ENCODE measurements at places on chromosomes 2 and 18.

GRCh38 chr2:240247868-240248720 is 107.6 kb upstream of the OTOS start:
- no peak for DNase-seq

DNA sequence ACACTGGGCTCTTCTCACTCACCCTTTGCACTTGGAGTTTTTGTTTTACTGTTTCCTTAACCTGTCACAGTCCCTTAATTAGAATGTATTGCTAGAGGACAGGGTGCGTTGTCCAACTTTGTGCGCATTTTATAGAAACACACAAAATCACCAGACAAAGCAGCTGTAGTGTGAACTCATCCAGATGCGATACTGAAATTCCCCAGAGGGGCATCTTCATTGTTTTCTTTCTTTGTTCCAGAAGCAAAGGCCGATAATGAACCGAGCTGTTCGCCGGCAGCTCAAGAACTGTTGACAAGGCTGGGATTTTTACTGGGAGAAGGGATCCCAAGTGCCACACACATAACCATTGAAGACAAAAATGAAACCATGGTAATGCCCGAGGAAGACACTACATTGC is 137.6 kb downstream of the WDSUB1 start:
- DNase-seq, result peak; percentile 66

- DNase-seq, result no peak
Measured at GRCh38 chr18:48679236-48679635, 140.4 kb downstream of the CTIF start.

- DNase-seq, result peak; percentile 52
Measured at GRCh38 chr2:222690564-222691200, 19.2 kb downstream of the MOGAT1 start.

GRCh38 chr2:211928201-211928600 is 610.4 kb downstream of the ERBB4 start:
- no peak for DNase-seq

DNA sequence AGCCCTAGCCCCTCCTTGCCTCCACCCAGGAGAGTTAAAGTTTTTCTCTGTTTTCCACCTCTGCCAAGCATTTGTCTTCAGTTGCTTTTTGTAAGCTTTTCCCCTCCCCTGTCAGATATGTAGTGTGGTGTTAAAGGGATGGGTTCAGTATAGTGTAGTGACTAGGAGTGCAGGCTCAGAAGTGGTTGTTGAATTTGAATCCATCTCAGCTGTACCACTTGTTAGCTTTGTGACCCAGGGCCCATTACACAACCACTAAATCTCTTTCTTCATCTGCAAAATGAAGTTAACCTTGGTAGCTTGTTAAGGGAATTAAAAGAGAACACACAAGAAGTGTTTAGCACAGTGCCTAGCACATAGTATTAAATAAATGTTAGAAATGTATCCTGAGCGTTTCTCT is 56.9 kb downstream of the MAP3K20 start:
- DNase-seq, result no peak

- no peak for DNase-seq
Measured at GRCh38 chr2:220701115-220701514, 871.0 kb downstream of the EPHA4 start.

- DNase-seq, result no peak
Measured at GRCh38 chr18:26519114-26519513, 29.2 kb downstream of the KCTD1 start.

DNA sequence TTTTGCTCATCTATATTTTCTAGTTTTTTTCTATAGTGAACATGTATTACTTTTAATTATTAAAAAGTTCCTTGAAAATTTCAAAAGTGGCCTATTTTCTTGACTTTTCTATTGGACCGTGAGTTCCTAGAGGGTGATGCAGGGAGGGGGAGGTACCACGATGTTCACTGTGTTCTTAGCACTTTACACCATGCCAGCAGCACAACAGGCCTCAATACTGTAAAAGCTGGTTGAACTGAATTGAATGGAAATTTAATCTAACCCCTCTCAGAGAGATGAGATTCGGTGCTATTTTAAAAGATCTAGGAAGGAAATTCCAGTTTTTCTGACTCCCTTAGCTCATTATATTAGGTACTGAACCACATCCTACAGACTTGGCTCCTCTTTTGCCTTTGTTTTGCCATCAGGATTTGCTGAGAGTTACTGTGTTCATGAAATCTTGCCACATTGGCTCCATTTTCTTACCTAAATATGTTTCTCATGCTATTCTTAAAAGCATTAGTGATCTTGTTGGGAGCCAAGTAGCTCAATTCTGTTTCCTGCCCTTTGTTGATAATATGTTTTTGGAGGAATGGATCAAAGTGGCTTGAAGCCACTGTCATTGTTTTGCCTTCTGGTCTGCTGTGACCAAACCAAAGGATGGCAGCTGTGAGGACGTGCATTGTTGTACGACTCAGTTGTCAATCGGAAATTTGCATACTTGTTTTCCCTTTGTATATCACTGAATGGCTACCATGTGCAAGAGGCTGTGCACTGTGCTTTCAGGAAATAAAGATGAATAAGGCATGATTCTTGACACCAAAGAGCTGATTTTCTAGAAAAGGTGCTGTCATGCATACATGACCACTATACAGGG is 25.3 kb downstream of the MYO1B start:
- DNase-seq, result no peak

DNA sequence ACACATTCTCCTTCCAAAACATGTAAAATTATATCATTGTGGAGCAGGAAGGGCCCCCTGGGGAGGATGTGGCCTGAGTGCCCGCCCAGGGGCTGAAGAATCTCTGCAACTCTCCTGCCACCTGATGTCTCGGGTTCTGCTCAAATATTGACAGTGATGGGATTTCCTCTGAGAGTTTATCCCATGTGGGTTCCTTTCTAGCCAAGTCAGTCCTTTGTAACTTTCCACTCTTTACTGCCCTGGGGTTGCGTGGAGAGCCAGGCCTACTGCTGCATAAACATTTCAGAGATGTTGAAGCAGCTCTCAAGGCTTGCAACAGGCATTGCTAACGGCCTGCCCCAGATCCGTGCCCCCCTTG is 4.0 kb upstream of the RAB17 start:
- DNase-seq, result no peak

Data from muscle of back (tissue), 13 donors.